ENCODE measurements at places on chromosomes 4 and X.

GRCh38 chrX:16258882-16259281 is 91.6 kb downstream of the MAGEB17 start:
- no peak for DNase-seq

- no peak for DNase-seq
These were observed 334.5 kb downstream of the GPAT3 start for GRCh38 chr4:83870328-83870950.

GRCh38 chr4:118761397-118762016 is 74.4 kb downstream of the SEC24D start:
- no peak for DNase-seq

DNA sequence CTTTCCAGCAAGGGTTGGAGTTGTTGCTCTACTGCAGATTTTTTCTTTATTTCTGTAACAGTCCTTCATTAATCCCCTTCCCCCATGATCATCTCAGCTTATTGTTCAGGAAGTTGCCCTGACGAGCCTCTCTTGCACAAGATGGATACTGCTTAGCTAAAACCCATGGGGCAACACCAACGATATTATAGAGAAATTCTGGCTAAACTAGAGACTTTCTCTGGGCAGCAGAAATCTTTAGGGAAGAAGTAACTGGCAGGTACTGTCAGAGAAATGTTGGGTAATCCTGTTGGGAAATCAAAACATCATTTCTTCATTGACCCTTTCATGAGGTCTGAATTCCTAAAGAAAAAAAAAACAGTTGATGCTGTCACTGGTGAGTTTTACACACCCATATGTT is 921.3 kb downstream of the NLGN4X start:
- no peak for DNase-seq

- no peak for DNase-seq
These were observed 98.9 kb downstream of the ARHGAP6 start for GRCh38 chrX:11566789-11567188.

All from left colon (tissue), 2 donors.